ENCODE measurements at places on chromosomes 7 and 10.

DNA sequence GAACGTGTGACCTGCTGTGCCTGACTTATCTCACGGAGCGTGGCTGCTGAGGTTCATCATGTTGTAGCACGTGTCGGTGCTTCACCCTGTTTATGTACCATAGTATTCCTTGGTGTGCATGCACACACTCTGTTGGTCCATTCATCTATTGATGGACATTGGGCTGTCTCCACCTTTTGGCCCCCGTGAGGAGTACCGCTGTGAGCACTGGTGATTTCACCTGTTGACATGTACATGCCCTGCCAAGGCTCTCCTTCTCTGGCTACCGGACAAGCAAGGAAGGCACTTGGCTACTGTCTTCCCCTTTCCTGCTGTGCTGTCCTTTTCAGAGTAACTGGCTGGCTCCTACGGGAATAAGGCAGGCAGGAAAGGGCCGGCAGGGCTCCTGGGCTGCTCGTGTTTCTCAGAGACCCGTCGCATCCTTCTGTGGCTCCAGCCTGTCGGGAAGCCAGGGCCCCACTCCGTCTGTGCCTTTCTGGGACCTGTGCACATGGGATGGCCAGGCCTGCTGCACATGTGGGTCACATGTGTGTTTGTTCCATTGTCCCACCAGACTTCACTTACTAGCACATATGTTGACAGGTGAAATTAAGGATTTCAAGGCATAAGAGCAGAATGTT lies 17.8 kb upstream of the TBRG4 start:
- no peak for DNase-seq

GRCh38 chr10:78876449-78876848 lies 192.3 kb upstream of the ZMIZ1 start:
- DNase-seq = no peak

DNA sequence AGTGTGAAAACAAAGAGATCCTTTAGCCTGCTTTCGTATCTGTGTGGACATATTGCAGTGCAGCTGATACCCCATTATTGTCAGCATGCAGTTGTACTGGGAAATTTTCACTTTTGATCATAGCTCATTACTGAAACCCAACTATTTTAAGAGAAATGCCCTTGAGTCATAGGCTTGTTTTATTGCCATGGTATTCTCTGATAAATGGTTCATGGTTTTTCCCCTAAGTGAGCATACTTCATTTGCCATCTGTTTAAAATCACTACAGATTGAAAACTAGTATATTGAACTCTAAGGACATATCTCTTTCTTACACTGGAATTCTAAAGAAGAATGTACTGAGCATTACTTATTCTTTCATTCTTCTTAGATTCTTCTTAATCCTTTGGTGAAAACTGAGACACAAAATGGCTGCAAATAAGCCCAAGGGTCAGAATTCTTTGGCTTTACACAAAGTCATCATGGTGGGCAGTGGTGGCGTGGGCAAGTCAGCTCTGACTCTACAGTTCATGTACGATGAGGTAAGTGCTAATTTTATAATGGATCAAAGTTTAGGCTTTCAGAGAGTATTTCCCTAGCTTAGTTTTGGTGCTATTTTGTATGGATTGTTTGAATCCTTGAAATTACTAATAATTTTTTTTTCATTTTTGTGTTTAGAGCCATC lies 63.0 kb downstream of the RALA start:
- DNase-seq = peak; percentile 50

GRCh38 chr7:101678658-101679057 lies 49.6 kb upstream of the MYL10 start:
- peak; percentile 63 for DNase-seq

DNA sequence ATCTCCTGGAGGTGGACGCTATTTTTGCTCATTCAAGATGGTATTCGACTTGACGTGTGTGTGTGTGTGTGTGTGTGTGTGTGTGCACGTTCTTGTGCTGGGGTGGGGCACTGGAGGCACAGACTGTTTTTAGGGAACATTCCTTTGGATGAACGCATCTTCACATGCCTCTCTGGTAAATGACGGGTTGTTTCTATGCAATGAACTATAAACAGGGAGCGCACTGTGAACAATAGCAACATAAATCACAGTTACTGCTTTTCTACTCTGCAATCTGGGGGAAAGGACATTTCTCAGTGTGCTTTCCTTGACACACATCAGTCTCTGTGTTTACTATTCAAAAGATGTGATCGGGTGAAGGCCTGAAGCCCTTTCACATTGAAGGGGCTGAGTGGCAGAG lies 120.1 kb upstream of the PITRM1 start:
- peak; percentile 69 for DNase-seq

DNA sequence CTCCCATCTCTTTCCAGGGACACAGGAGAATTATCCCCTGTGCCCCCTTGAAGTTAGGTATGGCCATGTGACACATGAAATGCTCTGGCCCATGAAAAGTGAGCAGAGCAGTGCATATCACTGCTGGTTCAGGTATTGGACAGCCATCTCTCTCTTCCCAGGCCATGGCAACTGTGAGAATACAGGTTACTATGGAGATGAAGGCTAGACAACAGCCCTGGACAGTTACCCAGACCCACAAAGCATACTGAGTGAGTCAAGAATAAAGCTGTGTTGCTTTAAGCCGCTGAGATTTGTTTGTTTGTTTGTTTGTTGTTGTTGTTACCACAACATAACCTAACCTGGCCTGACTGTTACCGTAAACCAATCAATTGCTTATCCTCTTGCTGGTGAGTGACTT lies 722.3 kb downstream of the KCNMA1 start:
- no peak for DNase-seq

DNA sequence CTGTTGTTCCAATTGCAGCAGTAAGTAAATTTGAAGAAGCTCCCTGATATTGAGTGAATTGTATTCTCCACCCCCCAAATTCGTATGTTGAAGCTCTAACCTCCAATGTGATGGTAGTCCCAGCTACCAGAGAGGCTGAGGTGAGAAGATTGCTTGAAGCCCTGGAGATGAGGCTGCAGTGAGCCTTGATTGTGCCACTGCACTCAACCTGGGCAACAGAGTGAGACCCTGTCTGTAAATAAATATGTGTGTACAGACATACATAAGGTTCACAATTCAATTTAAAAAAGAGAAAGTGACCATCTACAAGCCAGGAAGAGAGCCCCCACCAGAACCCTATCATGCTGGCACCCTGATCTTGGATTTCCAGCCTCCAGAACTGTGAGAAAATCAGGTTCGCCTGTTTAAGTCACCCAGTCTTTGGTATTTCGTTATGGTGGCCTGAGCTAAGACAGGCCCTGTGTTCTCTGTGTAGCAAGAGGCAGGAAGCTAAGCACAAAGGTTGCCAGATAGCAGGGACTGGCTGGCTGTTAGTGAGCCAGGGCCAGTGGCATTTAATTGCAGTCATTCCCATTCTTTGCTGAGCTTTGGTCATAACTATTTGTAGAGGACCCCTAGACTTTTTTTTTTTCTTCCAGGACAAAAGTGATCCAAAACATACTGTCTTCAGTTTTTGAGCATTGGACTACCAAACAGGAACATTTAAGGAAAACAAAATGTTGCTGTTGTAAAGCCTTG lies 45.6 kb downstream of the AUTS2 start:
- peak; percentile 18 for DNase-seq

- no peak for DNase-seq
Observed at GRCh38 chr10:122096705-122097104, 107.7 kb downstream of the TACC2 start.

DNA sequence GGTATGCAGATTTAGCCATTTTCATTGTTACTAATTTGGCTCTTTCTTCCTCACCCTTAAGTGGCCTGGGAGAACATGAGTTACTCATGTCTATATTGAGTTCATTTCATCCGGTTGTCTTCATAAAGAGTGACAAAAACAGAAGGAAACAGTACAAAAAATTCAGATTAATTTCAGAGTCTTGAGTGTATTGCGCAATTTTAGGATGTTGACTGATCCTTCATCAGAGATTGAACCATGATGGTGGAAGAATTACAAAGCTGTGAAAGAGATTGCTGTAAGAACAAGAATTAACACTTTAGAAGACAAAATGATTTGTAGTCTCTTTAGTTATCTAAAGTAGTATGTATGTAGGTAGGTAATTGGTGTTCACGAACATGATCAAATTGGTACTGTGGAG lies 194.0 kb upstream of the PPP1R3A start:
- DNase-seq = no peak

GRCh38 chr7:120404042-120404441 lies 131.1 kb downstream of the KCND2 start:
- DNase-seq = no peak

All from fibroblast of skin of scalp (primary cell).